ENCODE measurements at places on chromosomes 5 and 9.

GRCh38 chr5:103941596-103941995, 379.0 kb upstream of the NUDT12 start:
- DNase-seq, result no peak

DNA sequence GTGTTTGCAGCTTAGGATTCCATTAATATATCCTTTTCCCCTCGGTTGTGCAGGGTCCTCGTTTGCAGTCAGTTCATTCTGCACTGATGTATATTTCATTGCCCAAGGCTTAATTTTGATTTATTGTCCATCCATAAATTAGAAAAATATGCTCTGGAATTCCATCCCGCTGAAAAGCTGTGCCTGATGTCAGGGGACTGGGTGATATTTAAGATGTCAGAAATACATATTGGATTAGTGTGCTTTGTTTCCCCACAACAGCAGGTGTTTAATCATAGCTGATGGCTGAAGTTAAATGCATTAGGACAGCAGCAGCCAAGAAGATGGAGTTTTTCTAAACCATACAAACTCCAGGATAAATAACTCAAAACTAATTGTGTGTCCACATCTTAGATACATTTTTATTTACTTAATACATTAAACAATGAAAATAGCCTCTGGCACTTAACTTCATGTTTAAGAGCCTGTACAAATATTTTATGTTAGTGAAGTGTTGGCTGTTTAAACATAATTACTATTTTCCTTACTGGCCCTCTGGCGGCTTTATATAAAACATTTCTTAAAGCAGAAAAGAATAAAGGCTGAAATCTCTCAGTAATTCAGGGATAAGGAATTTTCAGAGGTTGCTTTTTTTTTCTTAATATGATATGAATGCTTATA, 170.4 kb upstream of the TBCA start:
- DNase-seq, result no peak

DNA sequence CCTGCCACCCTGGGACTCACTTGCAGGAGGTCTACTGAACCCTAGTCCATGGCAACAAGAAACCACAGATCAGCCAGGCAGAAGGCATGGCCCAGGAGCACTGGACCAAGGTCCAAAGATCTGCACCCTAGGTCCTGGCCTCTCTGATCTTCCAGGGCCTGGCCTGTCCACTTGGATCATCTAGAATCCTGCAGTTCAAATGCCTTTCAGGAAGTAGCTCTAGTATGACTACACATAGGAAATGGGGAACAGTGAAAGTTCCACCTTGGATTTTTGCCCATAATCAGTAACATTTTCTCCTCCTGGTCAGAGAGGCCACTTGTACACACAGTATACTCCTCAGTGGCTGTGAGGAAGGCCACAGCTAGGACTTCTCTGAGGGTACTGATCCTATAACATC, 11.5 kb downstream of the ANXA6 start:
- DNase-seq, result no peak

- no peak for DNase-seq
Measured at GRCh38 chr5:102554728-102555127, 55.9 kb upstream of the SLCO6A1 start.

DNA sequence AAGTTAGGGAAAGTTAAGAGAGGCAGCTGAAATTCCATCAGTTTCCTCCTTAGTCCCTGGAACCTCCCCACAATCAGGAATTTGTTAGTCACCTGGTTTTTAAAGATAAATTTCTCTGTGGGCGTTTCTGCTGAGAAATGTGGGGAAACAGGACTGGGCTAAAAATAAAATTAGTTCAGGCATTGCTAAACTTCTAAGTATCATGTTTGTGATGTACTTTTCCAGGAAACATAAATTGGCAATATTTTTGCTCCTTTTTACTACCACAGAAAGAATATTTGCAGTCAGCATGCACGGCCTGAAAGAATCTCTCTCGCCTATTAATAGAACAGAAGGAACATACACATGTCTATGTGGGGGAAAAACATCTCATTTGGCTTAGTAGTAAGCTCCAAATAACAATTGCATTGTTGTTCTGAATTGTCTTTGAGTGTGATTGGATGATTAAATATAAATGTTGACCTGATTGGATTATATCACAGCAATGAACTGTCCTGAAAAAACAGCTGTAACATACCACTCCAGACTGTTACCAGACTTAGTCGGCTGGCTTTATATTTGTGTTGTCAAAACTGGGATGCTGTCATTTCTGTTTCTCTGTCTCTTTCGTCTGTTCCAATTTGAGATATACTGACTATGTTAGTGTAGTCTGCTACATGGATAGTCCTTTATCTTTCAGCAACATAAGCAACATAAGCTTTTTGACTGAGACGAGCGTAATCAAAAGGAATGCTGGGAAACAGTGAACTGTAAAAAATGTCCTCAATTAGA, 12.9 kb downstream of the TJP2 start:
- no peak for DNase-seq

Data from neural crest cell (in vitro differentiated cells).